Activated naive CD4-positive, alpha-beta T cell treated with anti-CD3 and anti-CD28 coated beads for 36 hours (primary cell): ENCODE measurements at places on chromosomes 5 and 9. TPM values are rescaled to one million over a fixed set of nuclear protein-coding genes. Genes with fewer than 3 reads are reported as not detected.

The C5orf63 gene
- 9.4 TPM for total RNA-seq

The LAMC3 gene
- 0.69 TPM for total RNA-seq

DNA sequence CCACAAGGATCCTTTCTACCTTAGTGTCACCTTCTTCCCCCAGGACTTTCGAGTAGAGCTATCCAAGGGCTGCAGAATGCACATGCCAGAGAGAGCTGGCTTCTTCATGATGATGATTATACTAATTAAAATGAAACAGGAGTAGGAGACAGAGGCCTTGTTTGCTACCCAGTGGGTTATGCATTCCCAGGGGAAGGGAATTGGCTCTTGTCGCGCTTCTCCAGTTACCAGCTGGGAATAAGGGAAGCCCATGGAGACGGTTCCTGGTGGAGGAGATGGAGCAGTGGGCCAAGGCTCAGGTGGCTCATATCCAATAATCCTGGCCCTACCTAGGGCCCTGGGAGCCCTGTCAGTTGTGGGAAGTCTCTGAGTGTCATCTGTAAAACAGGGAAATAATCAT is 65.1 kb downstream of the WWC1 start:
- no peak for DNase-seq

DNA sequence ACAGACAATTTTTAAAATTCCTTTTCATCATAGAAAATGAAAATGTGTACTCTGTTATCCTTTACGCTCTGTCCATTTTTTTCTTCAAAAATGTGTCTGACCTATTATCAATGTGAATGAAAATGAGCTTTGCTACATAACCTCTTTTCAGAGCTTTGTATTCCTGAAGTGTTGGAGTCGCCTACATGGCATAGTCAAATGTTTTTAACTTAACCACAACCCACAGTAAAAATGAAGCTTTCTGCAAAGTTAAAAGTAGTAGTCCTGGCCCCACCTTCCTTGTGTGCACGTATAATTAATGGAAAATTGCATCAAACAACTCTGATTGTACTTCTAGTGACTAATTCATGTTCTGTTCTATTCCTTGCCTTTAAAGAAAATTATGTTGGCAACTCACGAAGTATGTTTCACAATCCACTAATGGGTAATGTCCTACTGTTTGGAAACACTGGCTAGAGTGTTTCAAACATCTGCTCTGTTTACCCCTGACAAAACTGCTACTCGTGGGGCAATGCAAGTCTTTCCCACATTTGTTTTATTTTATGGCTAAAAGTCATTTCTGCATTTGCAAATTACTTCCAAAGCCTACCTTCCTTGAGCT is 18.6 kb upstream of the PSAT1 start:
- DNase-seq: no peak
